ENCODE measurements at places on chromosomes 16 and 17. TPM values are rescaled to one million over a fixed set of nuclear protein-coding genes. Genes with fewer than 3 reads are reported as not detected.

- no peak for DNase-seq
These were observed 132.6 kb downstream of the ZNF778 start for GRCh38 chr16:89349947-89350633.

GRCh38 chr16:31215287-31216162 lies 1.4 kb downstream of the PYDC1 start:
- DNase-seq = no peak

- no peak for DNase-seq
These were observed 65.3 kb upstream of the NUDT7 start for GRCh38 chr16:77657016-77657415.

DNA sequence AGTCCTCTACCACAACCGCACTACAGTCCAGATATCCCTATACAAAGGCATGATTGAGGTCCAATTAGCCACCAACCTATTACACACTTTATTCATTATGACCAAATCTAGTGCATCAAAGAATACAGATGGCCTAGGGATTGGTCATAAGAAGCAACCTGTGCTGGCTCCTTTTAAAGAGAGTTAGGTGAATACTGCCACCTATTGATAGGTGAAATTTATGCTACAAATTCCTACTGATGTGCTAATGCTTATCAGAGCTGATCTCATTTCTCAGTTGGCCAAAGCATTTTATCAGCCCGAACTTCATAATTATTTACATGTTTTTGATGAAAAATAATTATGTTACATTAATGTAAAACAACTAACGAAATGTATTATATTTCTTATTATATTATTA lies 166.3 kb downstream of the ANKFN1 start:
- DNase-seq = no peak

DNA sequence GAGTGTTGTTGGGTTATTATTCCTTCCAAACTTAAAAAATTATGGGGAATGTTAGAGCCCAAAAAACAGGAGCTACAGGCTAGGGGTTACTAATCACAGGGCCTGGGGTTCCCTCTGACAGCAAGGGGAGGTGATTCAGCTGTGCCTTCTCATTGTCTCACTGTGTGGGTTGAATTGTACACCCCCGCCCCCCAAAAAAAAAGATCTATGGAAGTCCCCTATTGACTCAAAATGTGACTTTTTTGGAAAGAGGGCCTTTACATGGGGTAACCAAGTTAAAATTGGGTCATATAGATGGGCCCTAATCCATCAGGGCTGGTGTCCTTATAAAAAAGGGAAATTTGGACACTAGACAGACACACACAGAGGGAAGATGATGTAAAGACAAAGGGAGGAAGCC lies 190.2 kb downstream of the SOX9 start:
- no peak for DNase-seq

DNA sequence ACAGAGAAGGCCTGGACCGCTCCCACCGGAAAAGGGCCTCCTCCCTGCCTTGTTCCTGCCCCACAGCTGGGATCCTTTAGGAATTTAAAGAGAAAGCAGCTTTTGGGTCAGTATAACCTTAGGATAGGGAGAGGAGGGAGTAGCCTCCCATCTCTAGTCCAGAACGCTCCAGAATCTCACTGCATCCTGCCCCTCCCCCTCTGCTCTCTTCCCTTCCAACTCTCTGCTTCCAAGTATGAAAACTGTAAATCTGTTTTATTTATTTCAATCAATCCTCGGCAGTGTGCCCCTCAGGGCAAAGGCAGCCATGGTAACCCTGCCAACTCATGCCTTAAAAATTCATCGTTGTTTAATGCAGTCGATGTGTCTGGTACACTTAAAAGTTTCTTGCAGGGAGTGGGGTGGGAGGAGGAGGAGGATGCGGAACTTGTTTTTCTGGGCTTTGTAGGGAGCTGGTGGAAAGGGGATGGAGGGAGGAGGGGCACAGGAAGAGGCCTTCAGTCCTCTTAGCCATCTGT lies 21.2 kb upstream of the MTSS2 start:
- DNase-seq = no peak

DNA sequence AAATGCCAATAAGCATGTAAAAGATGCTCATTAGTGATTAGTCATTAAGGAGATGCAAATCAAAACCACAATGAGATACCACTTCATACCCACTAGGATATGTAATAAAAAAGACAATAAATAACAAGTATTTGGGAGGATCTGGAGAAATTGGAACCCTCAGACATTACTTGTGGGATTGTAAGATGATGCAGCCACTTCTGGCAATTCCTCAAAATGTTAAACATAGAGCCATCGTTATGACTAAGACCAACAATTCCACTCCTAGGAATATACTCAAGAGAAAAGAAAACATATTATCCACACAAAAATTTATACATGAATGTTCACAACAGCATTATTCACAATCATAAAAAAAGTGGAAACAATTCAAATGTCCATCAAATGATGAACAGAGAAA lies 336.2 kb upstream of the PMFBP1 start:
- no peak for DNase-seq

- no peak for DNase-seq
These were observed 601 bp upstream of the NGFR start for GRCh38 chr17:49494399-49494985.

GRCh38 chr17:40317345-40317873 lies 8.4 kb downstream of the RARA start:
- DNase-seq = peak; percentile 64

DNA sequence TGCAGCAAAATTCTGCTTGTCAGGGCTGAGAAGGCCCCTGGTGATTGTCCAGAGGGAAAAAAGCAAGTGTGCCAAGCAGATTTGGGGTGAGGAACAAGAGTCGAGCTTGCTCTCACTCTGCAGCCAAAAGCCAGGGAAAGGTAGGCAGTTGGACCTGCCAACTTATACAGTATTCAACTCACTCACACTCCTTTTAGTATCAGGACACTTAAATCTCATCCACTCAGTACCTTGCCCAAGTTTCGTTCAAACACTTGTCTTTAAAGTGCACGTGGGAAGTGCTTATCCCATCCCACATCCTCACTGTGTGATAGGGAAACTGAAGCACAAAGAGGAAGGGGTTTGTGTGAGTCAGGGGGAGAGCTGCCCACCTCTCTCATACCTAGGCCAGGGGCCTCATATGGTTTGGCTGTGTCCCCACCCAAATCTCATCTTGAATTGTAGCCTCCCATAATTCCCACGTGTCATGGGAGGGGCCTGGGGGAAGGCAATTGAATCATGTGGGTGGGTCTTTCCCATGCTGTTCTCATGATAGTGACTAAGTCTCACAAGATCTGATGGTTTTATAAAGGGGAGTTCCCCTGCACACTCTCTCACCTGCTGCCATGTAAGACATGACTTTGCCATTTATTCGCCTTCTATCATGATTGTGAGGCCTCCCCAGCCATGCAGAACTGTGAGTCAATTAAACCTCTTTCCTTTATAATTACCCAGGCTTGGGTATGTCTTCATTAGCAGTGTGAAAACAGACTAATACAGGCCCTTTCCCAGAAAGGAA lies 25.6 kb upstream of the CES5A start:
- no peak for DNase-seq

DNA sequence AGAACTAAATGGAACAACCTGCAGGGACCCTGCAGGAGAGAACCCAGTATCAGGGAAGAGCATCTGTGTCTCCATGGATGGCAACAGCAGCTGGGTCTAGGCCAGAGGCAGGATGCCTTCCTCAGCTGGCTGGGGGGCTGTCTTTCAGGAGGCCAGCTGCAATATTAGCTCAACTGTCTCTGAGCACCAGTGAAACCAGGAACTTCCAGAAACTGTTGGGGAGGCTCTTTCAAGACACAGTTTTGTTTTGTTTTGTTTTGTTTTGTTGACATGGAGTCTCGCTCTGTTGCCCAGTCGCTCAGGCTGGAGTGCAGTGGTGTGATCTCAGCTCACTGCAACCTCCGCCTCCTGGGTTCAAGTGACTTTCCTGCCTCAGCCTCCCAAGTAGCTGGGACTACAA lies 7.6 kb downstream of the GPR142 start:
- no peak for DNase-seq

- DNase-seq = no peak
These were observed 809.9 kb upstream of the EEF2KMT start for GRCh38 chr16:5907544-5907943.

GALK1 gene
- polyA plus RNA-seq = 230 TPM

GCGR gene
- 42.0 TPM for polyA plus RNA-seq

ESRP2 gene
- 41.6 TPM for polyA plus RNA-seq

SLC6A2 gene
- polyA plus RNA-seq = 0.07 TPM

Data from liver (tissue), 10 donors.